Posterior cingulate gyrus (tissue), 11 donors: ENCODE measurements at places on chromosomes 4 and X.

GRCh38 chr4:7524843-7525242 lies 90.1 kb upstream of the PSAPL1 start:
- no peak for DNase-seq

- DNase-seq = no peak
These were observed 2.3 kb downstream of the LRBA start for GRCh38 chr4:151012820-151013219.

DNA sequence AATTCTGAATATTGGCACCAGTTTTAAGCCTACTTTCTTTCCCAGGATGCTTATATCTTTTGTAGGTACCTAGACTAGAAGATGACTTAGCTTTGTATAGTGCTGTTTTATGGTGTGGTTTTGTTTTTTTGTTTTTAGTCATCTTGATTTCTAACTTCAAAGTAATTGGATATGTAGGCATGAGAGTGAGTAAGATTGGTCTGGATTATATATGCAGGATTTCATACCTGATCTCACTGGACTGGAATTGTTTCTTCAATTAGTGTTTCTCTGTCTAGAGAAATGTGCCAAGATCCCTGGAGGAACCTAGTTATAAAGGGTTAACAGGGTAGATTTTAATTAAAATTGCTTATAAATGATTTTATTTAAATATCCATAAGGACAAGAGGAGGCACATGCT lies 23.1 kb downstream of the NAP1L5 start:
- no peak for DNase-seq

- DNase-seq = no peak
These were observed 61.1 kb downstream of the FBXO8 start for GRCh38 chr4:174222266-174222872.

DNA sequence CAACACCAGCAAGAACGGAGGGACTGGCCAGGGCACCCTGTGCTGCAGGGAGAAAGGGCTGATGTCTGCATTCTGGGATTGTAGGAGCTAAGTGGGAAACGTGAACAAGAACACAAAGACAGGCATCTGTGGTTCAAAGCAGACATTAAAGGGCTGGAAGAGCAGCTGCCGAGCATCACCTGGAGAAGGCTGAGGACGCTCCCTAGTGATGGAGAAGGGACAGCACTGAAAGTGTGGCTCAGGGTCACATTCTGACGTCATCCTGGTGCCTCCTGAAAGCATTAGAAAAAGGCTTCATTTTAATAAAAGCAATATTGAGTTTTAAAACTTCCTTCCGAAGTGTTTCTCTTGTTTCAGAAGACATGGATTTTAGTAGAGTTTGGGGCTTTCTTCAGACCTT lies 62.3 kb downstream of the CLDN22 start:
- DNase-seq = no peak

DNA sequence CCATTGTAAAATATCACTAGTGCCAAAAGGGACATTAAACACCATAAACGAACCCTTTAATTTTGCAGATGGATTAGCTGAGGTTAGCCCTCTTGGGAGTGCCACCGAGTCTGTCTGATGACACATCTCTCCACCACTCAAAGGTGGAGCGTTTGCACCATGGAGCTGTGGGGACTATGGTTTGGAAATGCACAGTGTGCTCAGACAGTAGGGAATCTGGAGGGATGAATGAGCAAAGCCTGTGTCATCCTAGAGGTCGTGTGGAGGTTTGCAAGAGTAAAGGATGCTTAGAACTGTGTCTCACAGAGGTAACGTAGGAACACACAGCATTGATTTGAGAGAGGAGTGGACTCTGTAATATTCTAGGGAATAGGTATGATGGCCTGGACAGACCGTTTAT lies 93.7 kb downstream of the CLNK start:
- no peak for DNase-seq

DNA sequence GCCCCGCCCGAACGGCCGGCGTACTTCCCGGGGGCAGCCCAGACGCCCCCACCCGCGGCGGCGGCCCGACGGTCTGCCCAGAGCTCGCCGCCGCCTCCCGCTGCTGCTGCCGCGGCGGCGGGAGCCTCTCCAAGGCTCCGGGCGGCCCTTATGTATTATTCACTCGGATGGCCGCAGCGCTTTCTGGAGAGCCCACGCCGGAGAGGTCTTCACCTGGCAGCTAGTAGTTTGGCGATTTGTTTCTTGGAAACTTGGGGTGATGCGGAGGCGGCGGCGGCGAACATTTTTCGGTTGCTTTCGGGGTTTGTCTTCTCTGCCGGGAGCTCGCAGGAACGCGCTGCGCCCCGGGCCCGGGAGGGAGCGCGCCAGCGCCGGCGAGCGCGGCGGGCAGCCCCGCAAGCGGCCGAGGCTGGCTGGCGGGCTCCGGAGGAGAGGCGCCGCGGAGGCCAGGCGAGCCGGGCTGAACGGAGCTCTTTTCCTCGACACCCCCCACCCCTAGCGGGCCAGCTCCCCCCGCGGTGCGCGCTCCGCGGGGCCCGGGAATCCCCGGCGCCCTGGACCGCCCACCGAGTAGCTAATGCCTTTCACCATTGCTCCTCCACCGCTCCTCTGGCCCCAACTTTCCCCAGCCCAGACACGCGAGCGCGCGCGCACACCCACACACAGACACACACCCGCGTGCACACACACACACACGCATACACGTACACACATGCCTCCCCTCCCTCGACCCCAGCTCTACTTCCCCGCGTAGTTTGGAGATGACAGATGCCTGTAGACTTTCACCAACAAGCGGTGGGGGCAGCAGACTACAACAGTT lies 113.5 kb downstream of the DHX15 start:
- peak; percentile 31 for DNase-seq

- DNase-seq = no peak
These were observed 8.4 kb upstream of the TMEM144 start for GRCh38 chr4:158201876-158202275.

- DNase-seq = no peak
These were observed 8.2 kb downstream of the ZCCHC4 start for GRCh38 chr4:25320773-25321172.

GRCh38 chr4:75895744-75896314 lies 6.4 kb downstream of the PPEF2 start:
- DNase-seq = no peak

GRCh38 chr4:25081866-25082471 lies 51.2 kb upstream of the LGI2 start:
- no peak for DNase-seq

DNA sequence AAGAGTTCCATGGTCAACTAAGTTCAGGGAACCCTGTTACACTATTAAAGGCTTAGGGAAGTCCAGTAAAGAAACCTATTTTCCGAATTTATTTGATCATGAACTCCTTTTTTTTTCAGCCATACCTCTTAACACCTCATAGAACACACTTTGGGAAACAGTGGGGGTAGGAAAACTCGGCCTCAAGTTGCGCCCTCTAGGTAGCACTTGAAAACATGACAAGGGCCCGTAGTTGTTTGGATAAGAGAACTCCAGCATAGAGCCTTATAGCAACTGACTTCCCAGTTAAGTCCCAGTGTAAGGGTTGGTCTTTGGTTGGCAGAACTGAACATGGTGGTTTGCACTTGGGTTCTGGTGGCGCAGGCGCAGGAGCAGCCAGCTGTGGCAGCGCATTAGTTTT lies 14.4 kb downstream of the OGT start:
- DNase-seq = no peak

- DNase-seq = no peak
These were observed 216.8 kb upstream of the FAT1 start for GRCh38 chr4:186940476-186940875.

GRCh38 chr4:1684506-1685234 lies 557 bp upstream of the FAM53A start:
- DNase-seq = peak; percentile 99

- DNase-seq = no peak
These were observed 96.8 kb downstream of the MTMR1 start for GRCh38 chrX:150790021-150790420.

GRCh38 chrX:40976981-40977380 lies 108.3 kb upstream of the USP9X start:
- no peak for DNase-seq

DNA sequence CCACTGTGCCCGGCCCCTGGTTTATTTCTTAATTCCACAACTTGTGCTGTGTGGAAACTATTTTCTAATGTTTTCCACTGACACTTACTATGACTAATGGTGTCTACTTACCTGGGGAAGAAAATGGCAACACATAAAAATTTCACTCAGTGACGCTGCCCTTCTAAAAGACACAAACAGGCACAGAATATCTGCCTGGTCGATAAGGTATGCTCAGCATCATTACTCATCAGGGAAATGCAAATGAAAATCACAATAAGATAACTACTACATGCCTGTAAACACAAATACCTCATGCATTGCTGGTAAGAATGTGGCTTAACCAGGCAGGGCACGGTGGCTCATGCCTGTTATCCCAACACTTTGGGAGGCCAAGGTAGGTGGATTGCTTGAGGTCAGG lies 61.6 kb downstream of the UBE2K start:
- no peak for DNase-seq

DNA sequence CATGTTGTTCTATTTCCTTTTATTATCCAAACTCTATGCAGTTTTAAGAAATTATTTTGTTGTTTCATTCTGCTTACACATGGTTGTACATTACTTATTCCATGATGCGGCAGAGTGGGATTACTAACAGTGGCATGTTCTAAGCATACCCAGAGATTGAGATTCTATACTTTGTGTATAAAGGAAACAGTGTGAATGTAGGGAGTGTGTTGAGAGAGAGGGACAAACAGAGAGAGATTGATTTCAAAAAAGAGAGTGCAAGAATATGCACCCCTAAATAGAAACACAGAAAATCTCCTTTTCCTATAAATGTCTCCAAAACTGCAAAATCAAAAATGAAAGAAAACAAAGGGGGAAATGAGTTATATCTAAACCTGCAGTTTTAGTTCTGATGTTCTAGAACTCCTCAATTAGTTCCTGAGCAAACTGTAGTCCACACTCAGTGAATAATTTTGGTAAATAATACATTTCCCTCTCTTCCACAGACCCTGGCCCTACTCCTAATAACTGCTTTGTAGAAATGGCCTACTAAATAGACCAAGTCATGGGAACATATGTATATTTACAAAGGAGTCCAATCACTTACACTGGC lies 31.0 kb downstream of the SLC9B1 start:
- DNase-seq = no peak

GRCh38 chrX:17860811-17861488 lies at the start of gene RAI2:
RAI2 (minus strand) TSS chrX:17861298; CDS start chrX:17802010, 59,288 bp downstream.
- DNase-seq = peak; percentile 78

- DNase-seq = no peak
These were observed 130.6 kb downstream of the UGT8 start for GRCh38 chr4:114729068-114729738.
